DMS53 (cell line): ENCODE measurements at places on chromosomes 12 and 14.
A peak's percentile ranks its signal among the peaks of the same experiment; 100 is the strongest.

- DNase-seq = no peak
These were observed 455.6 kb downstream of the ZFP36L1 start for GRCh38 chr14:68337279-68337678.

DNA sequence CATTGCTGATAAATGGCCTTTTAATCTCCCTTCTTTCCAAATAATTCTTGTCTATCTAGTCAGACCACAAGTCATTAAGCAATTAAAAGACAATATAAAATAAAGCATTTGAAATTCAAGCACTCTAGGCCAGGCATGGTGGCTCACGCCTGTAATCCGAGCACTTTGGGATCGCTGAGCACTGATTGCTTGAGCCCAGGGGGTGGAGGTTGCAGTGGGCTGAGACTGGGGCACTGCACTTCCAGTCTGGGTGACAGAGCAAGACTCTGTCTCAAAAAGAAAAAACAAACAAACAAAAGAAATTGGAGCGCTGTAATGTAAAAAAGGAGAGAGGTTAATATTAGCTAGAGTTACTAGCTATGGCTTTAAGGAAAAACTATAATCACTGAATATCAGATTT, 30.5 kb upstream of the CSRP2 start:
- DNase-seq = no peak

GRCh38 chr14:56112781-56113180, 5.4 kb upstream of the PELI2 start:
- DNase-seq = no peak

DNA sequence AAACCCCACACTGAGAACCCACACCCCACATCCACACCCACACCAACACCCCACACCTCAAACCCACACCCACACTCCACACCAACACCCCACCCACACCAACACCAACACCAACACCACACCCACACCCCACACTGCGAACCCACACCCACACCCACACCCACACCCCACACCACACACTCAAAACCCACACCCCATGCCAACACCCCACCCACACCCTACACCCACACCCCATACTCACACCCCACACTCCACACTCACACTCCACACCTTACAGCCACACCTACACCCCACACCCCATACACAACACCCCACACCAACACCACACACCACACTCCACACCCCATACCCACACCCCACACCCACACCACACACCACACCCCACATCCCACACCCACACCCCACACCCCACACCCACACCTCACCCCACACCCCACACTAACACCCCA, 38.0 kb downstream of the TMEM120B start:
- no peak for DNase-seq

DNA sequence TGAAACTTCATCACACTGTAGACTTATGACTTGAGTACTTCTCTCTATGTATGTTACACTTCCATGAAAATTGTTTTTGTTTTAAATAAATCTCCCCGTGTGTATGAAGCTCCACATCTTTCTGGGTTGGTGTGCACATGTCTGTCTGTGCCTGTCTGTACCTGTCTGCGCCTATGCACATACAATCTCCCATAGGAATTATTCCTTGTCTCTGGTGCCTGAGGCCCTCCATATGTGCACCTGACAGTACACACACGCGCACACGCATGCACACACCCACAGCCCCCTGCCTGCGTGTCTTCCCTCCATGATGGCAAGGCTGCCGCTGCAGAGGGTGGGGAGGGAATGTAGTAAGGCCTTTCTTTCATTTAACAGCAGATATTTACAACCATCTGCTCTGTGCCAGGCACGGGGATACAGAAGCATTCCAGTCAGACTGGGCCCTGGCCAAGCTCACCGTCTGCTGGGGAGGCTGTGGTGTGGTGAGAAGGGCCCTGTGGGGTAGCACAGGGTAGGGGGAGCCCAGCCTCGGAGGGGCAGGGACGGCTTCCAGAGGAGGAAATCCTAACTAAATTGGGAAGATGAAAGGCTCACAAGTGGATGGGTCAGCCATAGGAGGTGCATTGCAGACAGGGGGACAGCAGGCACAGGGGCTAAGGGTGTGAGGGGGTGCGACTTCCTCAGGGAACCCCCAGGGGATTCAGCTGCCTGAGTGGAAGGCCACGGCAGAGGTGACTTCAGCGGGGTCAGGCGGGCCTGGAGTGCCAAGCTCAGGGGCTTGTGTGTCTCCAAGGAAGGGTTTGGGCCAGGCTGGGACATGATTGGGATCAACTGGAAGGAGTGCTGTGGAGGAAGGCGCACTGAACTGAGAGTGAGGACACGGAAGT, 26.1 kb downstream of the KRT8 start:
- DNase-seq = no peak

- peak; percentile 96 for DNase-seq
These were observed 515.7 kb upstream of the ATXN7L3B start for GRCh38 chr12:74021937-74022336.

GRCh38 chr12:100468126-100468525, 5.5 kb upstream of the NR1H4 start:
- no peak for DNase-seq

DNA sequence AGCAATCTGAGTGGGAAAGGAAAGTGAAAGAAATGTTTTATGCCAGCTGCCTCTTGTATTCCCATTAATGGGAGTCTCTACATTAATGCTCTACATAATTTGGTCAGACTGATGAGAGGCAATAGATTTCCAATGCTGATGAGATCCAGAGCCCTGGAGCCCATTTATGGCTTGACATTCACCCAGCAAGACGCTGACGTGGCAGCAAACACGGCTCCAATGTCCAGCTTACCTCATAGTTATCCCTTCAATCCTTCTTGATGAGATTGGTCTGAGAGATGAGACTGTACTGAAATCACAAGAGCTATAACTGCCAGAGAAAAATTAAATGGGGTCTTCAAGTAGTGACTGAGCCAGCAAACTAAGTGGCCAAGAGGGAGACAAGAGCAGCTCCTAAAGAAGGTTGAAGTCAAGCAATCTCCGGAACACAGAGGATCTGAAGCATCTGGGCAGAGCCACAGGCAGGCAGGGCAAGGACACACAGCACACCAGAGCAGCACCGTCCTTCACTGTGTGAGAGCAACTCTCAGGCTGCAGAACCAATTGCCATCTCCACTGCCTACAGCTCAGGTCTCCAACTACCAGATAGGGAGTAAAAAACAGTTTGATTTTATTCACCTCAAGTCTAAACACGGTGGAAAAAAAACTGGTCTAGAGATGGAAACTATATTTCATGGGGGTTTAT, 7.3 kb upstream of the MYO1A start:
- DNase-seq = no peak

DNA sequence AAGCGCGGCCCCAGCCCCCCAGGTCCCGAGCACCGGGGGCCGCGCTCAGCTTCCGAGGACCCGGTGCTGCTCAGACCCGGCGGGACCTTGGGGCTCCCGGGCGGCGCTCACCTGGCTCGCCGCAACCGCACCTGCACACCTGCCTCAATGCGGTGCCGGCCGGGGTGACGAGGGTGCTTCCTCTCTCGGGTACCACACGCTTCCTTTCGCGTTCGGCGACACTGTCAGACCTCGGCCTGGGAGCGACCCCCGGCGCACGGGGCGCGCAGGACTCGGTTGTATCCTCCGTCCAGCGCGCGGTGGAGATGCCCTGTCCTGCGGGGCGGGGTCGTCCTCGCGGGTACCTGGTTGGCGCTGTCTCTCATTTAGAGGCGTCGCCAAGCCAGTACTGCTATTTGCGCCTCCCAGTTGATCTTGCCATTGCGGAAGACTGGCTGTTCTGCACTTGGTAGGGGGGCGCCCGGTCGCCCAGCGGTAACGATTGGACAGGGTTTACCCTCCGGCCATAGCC, 718 bp downstream of the PACS2 start:
- peak; percentile 62 for DNase-seq

DNA sequence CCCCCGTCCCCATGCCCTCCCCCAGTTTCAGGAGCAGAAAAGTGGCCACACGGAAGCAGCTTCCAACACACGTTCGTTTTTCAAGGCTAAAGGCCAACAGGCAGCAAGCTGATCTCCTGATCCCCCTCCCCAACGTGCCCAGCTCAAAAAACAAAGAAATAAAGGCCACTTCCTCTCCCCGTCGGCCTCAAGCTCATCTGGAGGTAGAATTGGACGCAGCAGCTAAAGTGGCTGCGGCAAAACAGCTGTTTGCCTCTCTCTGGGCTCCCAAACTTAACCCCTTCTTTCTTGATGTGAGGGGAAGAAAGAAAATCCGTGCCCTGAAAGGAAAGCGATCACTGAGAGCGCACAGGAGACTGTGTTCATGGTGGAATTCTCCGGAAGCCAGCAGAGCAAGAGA, 66.3 kb downstream of the SCARB1 start:
- DNase-seq = no peak

GRCh38 chr14:95559203-95559602, 24.4 kb downstream of the GLRX5 start:
- DNase-seq = no peak

DNA sequence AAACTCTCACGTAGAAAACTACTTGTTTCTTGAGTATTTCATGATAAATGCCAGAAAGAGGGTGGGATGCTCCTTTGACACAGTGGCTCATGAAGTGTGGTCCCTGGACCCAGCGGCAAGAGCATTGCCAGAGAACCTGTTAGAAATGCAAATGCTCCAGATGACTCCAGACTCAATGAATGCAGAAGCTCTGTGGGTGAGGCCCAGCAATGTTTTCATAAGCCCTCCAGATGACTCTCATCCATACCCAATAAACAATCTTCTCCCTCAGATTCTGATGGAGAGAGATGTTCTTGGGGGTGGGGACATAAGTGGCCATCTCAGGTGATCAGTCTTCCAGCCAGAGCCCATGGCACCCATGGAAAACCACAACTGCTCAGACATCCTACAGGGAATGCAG, 88.9 kb downstream of the SMOC1 start:
- no peak for DNase-seq

- peak; percentile 24 for DNase-seq
These were observed 12.2 kb downstream of the ITPK1 start for GRCh38 chr14:93103392-93104080.

- DNase-seq = no peak
These were observed 13.6 kb upstream of the GSG1 start for GRCh38 chr12:13117029-13117428.

- no peak for DNase-seq
These were observed 28.8 kb upstream of the CLMN start for GRCh38 chr14:95348395-95349080.

DNA sequence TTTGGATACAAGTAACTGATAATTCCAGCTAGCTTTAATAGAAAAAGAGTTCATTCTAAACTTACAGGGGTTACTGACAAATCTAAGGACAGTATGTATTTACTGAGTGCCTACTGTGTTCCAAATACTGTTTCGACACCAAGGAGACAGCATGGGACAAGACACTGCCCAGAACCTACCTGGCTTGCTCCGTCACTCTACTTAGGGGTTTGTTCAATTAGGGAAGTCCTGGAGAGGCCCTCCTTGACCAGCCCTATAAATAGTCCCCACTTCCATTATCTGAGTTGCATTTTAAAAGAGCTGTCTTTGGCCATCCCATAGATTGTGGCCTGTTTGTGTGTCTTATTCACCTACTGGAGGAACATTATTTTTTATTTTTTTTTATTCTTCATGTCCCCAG, 129.5 kb upstream of the ATF1 start:
- no peak for DNase-seq

- DNase-seq = no peak
These were observed 33.4 kb downstream of the LRTM2 start for GRCh38 chr12:1853716-1854115.

DNA sequence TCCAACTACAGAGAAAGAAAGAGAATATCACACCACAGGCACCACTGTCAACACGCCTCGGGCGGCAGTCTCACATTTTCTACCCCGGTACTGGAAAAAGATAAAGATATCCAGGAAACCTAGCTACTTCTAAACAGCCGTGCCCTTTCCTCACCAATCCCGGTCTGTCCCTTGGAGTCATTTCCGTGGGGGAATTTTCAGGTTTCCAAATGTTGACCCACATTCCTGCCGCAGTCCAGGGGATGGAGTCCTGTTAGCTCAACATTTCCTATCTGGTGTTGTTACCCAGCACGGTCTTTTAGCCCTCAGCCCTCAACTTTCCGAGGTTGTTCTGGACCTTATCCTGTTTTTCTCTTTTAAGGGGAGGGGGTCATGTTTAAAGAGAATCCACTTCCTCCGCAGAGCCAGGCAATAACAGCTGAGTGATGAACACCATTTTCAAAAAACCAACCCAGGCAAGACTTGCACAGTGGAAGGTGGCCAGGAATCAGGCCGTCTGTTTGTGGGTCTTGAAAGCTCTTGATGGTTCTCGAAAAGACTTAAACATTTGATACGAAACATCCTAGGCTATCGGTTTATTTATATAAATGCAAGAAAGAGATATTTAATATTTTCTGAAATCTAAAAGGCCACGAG, 4.6 kb downstream of the SSH1 start:
- no peak for DNase-seq

GRCh38 chr12:130204541-130204953, 42.3 kb downstream of the FZD10 start:
- no peak for DNase-seq

DNA sequence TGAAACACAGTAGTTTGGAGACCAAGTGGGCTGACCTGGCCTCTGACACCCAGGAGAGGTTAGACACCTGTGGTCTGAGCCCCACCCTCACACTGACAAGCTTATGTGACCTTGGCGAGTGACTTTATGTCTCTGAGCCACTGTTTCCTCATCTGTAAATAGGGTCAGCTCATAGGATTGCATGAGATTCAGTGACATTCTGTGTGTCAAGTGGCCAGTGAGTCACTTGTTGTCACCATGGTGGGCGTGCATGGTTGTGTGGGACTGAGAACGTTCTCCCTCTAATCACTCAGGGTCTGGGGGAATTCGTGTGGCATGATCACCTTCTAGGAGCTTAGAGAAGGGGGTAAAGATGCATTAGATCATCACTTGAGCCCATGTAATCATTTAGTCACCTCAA, 146.4 kb downstream of the PHETA1 start:
- DNase-seq = no peak

DNA sequence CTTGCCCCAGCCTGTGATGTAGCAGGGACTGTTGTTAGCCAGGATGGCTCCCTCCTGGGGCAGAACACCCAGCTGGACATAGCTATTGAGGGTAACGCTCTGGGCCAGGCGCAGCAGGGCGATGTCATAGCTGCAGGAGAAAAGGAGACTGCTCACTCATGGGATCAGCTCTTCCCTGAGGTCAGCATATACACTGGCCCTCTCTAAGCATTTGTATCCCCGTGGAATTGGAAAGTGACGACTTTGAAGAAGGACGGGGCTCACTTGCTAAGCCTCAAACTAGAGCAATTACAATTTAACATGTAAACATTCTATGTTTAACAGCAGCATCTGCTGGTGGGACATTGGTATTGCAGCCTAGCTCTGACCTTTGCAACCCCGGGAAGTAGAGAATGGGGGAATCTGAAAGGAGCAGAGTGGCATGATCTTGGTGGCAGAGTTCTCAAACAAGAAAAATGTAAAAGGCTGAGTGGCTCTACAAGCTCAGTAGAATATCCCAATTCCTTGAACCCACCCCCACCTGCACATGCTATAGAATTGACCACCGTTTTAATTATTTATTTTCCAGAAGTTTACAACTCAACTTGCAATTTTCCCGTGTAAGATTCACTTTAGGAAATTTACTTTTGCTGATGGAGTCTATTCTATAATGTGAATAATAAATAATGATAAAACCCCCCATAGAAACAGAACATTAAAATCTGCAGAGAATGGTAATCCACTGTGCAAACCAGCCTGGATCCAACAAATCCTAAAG, 5.0 kb downstream of the CELA1 start:
- peak; percentile 83 for DNase-seq

- DNase-seq = no peak
These were observed 80.0 kb downstream of the BORCS5 start for GRCh38 chr12:12436831-12437345.

GRCh38 chr12:66323017-66323416, 20.7 kb downstream of the HELB start:
- no peak for DNase-seq
